Activated CD4-positive, alpha-beta T cell treated with anti-CD3 and anti-CD28 coated beads for 36 hours (primary cell): ENCODE measurements at places on chromosomes 3 and 15. TPM values are rescaled to one million over a fixed set of nuclear protein-coding genes. Genes with fewer than 3 reads are reported as not detected.
A peak's percentile ranks its signal among the peaks of the same experiment; 100 is the strongest.

DNA sequence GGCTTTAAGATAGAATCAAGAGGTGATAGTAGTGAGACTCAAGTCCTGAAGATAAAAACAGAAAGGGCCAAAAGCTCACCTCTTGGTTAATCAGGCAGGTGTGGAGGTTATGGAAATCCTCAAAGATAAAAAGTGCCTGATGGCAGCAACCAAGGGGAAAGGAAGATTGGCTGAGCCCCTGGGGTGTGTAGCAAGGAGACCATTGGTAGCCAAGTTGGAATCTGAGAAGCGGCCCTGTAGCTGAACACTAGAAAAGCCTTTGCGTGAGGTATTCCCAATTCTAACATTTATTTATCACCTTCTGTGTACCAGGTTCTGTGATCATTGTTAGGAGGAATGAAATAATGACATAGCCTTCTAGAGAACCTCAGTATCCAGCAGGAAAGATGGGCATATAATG, 98.9 kb downstream of the ZNF609 start:
- peaks cover 54% of the 10 kb centered on the region for H3K4me1 ChIP-seq
- peaks cover 19% of the 10 kb centered on the region for H3K36me3 ChIP-seq
- H3K27ac ChIP-seq: peak overlapping the region; percentile 47
- no peak for DNase-seq

Gene SPATA12
- not detected for total RNA-seq

GRCh38 chr3:197974016-197974415, 14.0 kb downstream of the LMLN start:
- peaks cover 15% of the 10 kb centered on the region for H3K36me3 ChIP-seq
- H3K27me3 ChIP-seq: no peaks in the 10 kb centered on the region
- H3K4me1 ChIP-seq: no peaks in the 10 kb centered on the region
- H3K4me3 ChIP-seq: no peak overlapping the region
- H3K27ac ChIP-seq: no peak overlapping the region

Gene DCLK3
- total RNA-seq: 0.30 TPM

DNA sequence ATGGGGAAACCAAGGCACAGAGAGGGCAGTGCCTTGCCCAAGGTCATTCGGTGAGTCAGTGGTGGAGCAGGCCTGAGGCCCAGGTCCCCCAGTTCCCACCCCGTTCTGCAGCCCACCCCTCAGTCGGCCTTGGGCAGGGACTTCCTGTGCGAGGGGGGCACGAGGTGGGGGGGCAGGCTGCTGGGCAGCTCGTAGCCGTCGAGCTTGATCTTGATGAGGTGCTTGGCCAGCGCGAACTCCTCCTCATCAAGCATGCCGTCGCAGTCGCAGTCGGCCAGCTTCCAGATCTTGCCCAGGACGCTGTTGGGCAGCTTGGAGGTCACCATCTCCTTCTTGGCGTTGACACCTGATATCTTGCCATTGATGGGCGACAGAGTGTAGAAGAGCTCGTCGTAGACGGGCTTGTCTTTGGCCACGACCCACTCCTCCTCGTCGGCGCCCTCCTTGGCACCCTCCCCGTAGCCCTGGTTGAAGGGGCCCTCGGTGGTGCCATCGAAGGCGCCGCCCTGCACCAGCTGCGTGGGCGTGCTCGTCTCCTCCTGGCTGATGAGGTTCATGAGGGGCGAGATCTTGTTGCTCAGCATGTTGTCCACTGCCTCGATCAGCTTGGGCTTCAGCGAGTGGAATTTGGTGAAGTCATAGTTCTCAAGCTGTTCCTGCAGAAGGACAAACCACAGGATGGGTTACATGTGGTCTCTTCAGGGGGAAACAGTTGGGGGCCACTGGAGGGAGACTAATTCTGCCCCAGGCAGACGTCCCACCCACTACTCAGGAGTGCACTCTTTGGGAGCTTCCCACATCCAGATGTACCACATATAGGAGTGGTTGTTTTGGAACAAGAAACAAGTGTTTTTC, 6.9 kb upstream of the SPTBN5 start:
- H3K27ac ChIP-seq: no peak overlapping the region
- no peak overlapping the region for H3K4me3 ChIP-seq
- H3K4me1 ChIP-seq: peaks cover 5% of the 10 kb centered on the region
- H3K36me3 ChIP-seq: peaks cover 14% of the 10 kb centered on the region

Gene GOLGA8G
- not detected for total RNA-seq

GRCh38 chr15:87608238-87609028, 648.1 kb downstream of the NTRK3 start:
- H3K27me3 ChIP-seq: no peaks in the 10 kb centered on the region
- no peaks in the 10 kb centered on the region for H3K4me1 ChIP-seq
- DNase-seq: no peak
- no peak overlapping the region for H3K4me3 ChIP-seq
- H3K36me3 ChIP-seq: no peaks in the 10 kb centered on the region
- H3K27ac ChIP-seq: no peak overlapping the region

DNA sequence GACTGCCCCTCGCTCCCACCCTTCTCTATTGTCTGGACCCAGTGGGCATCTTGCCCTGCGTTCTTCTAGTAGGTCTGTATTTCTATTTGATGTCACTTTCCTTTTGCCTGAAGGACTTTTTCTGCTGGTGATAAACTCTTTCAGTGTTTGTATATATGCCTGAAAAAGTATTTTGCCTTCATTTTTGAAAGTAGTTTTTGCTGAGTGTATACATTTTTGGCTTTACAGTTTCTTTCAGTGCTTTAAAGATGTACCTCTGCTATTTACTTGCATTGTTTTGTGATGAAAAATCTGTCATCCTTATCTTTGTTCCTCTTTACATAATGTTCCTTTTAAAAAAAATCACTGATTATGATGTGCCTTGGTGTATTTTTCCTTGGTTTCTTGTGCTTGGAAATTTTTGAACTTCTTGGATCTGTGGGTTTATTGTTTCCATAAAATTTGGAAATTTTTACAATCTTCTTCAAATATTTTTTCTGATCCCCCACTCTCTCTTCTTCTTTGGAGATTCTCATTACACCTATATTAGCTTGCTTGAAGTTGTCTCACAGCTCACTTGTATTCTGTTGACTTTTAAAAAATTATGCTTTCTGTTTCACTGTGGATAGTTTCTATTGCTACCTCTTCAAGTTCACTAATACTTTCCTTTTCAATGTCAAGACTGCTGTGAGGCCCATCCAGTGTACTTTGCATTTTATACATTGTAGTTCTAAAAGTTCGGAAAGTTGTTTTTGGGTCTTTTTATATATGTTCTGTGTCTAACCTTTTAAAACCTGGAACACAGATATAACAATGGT, 67.8 kb downstream of the RGMA start:
- H3K4me3 ChIP-seq: peak overlapping the region; percentile 12
- H3K27ac ChIP-seq: peak overlapping the region; percentile 75
- no peak for DNase-seq
- peaks cover 93% of the 10 kb centered on the region for H3K4me1 ChIP-seq

Gene DOCK3
- 2.6 TPM for total RNA-seq

- DNase-seq: no peak
- peaks cover 10% of the 10 kb centered on the region for H3K27me3 ChIP-seq
- H3K36me3 ChIP-seq: no peaks in the 10 kb centered on the region
- no peak overlapping the region for H3K4me3 ChIP-seq
- H3K27ac ChIP-seq: no peak overlapping the region
These were observed 45.5 kb downstream of the SYN2 start for GRCh38 chr3:12049675-12050074.

- no peaks in the 10 kb centered on the region for H3K4me1 ChIP-seq
- H3K27me3 ChIP-seq: no peaks in the 10 kb centered on the region
- no peak overlapping the region for H3K27ac ChIP-seq
- DNase-seq: no peak
These were observed 7.5 kb upstream of the ALAS1 start for GRCh38 chr3:52190294-52191074.
